ENCODE measurements at places on chromosomes 2 and 18.

- no peak for DNase-seq
Observed at GRCh38 chr2:2326068-2327040, 4.7 kb downstream of the MYT1L start.

DNA sequence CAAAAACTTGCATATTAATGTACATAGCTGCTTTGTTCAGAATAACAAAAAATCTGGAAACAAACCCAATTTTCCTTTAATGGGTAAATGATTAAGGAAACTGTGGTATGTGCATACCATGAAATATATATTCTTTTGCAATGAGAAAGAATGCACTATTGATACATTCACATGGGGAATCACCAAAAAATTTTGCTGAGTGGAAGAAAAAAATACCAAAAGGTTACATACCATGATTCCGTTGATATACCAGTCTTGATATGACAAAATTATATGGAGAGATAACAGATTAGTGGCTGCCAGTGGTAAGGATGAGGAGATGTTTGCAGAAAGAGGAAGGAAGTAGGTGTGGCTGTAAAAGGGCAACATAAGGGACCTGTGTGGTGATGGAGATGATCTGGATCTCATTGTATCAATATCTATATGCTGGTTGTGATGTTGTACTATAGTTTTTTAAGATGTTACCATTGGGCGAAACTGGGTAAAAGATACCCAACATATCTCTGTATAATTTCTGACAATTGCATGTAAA is 54.6 kb upstream of the BCL2L11 start:
- no peak for DNase-seq

DNA sequence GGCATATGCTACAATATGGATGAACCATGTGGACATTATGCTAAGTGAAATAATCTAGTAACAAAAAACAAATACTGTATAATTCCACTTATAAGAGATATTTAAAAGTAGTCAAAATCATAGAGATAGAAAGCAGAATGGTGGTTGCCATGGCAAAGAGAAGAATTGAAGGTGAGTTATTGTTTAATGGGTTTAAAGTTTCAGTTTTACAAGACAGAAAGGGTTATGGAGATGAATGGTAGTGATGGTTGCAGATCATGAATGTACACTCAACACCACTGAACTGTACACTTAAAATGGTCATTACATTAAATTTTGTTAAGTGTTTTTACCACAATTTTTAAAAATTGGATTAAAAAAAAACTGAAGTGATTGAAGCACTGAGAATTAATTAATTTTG is 298.2 kb upstream of the ZC3H15 start:
- no peak for DNase-seq

DNA sequence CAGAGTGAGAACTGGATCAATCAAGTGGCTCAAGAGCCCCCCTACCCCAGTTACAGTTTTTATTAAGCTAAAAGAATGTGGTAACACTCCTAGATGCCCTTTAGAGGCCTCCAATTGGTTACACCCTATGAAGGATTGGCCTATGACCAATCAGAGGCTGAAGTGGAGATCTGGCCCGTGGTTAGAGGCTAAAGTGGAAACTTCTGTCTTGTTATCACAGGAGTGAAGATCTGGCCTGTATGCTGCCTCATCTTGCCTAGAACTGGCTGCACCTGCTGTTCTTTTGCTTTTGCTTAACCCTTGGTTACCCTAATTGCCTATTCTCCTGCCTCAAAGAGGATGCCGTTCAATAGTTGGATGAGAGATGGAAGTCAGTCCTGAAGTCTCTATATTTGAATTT is 100.1 kb upstream of the MAP2 start:
- no peak for DNase-seq

DNA sequence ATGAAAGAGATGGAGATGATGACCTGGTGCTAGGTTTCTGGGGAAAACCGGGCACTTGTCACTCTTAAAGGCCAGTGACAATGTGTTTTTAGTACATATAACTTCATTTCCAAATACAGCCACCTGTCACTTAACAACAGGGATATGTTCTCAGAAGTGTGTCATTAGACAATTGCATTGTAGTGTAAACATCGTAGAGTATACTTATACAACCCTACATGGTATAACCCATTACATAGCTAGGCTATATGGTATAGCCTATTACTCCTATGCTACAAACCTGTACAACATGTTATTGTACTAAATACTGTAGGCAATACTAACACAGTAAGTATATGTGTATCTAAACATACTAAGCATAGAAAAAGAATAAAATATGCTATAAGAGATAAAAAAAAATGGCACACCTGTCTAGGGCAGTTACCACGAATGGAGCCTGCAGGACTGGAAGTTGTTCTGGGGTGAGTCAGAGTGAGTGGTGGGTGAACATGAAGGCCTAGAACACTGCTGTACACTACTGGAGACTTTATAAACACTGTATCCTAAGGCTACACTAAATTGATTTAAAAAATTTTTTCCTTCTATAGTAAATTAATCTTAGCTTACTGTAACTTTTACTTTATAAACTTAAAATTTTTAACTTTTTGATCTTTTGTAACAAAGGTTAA is 123.2 kb downstream of the THADA start:
- DNase-seq = no peak
